ENCODE measurements at places on chromosomes 11 and 22. TPM values are rescaled to one million over a fixed set of nuclear protein-coding genes. Genes with fewer than 3 reads are reported as not detected.

DNA sequence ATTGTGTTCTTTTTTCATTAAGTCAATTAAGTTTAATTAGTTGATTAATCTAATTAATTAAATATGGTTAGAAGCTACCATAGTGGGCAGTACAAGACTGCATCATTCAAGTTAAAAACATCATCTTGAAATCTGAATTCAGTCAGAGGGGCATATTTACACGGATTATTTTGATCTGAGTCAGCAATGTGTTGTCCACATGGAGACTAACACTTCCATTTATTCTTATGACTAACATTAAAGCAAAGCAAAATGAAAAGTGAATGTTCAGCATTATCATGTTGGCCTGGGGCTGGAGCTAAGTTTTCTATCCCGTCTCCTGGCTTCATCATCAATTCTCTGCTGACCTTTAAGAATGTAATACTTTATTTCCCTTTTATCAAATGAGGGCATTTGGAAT is 17.3 kb downstream of the FLI1 start:
- DNase-seq = no peak

- no peak for DNase-seq
Measured at GRCh38 chr22:25747245-25747944, 5.4 kb downstream of the MYO18B start.

DNA sequence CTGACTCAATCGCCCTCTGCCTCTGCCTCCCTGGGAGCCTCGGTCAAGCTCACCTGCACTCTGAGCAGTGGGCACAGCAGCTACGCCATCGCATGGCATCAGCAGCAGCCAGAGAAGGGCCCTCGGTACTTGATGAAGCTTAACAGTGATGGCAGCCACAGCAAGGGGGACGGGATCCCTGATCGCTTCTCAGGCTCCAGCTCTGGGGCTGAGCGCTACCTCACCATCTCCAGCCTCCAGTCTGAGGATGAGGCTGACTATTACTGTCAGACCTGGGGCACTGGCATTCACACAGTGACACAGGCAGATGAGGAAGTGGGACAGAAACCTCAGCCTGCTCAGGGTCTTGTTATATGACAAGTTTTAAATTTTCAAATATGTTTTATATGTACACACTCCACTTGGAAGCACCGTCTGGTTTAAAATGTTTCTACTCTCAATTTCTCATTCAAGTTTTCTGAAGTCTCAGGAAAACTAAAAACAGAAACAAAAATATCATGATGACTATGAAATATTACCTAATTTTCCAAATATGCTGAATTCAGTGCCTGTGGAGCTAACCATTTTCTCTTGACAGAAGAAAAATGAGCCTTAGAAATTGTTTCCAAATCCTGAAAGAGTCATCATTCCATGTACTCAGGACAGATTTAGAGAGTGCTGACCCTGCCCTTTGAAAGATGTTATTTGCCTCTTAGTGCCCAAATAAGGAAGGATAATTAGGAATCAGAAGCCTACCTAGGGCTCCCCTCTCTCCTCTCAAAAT is 48.8 kb upstream of the TOP3B start:
- no peak for DNase-seq

DNA sequence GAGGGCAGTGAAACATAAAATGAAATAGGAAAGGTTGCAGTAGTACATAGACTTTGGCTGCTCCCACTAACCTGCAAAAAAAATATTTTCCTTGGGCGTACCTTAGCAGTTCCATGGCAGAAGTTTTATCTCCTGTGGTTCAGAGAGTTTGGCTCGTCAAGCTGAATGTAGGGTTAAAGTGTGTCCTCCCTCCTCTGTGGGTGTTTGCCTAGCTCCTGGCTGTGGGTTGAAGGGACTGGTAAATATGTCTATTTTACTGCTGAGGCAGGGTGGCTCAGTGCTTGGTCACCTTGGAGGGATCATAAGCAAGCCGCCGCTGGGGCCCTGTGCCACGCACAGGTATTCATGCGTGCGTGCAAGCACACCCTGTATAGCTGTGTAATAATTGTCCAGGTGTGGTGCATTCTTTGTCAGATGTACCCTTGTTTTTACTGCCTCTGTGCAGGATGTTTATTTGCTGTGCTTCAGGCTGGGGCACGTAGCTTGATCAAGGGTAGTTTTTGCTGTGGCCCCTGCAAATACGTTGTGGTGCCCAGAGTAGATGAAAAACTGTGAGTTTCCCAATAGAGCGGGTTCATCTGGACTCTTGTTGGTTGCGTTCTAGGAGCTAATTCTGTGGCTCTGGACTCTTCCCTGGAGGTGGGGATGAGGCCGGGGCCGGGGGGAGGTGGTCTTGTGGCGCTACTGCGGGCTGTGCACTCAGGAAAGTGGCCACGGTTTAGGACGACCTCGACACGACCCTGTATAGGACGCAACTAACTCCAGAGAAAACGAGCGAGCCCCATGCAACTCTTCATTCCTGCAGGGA is 732 bp upstream of the SORL1 start:
- DNase-seq = no peak

DNA sequence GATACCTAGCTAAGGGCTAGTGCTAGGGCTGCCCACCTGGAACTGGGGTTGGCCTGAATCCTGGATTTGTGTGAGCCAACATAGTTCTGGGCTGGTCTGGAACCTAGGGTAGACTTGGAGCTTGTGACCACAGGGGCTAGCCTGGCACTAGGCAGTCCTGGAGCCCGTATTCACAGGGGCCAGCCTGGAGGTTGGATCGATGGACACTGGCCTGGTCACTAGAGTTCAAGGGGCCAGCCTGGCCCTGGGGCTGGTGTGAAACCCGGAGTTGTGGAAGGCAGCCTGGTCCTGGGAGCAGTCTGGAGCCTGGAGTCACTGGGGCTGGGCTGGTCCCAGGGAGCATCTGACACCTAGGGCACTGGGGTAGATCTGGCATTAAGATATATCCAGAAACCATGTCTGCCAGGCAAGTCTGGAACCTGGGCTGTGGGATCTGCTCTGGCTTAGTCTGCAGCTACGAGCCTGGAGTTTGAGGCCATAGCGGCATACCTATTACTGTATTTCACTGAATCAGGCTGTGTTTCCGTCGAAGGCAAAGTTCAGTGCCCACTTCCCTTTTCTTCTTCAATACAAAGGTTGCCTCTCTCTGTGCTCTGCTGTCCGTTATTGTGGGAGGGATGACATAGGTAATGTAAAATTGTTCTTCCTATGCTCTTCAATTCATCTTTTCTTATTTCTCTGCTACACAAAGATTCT is 9.1 kb upstream of the GLYATL1B start:
- DNase-seq = no peak

DNA sequence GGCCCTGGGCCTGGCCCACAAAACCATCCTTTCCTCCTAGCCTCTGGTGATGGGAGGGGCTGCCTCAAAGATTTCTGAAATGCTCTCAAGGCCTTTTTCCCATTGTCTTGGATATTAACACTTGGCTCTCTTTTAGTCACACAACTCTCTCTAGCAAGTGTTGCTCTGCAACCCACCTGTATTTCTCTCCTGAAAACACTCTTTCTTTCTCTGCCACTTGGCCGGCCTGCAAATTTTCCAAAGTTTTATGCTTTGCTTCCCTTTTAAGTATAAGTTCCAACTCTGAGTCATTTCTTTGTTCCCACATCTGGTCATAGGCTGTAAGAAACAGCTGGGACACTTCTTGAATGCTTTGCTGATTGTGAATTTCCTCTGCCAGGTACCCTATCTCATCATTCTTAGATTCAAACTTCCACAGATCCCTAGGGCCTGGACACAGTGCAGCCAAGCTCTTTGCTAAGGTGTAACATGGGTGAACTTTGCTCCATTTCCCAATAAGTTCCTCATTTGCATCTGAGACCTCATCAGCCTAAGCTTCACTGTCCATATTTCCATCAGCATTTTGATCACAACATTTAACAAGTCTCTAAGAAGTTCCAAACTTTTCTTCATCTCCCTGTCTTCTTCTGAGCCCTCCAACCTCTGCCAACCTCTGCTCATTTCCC is 93.8 kb downstream of the TRIM29 start:
- no peak for DNase-seq

- no peak for DNase-seq
Measured at GRCh38 chr22:40345815-40346184, 500 bp upstream of the ADSL start.

DNA sequence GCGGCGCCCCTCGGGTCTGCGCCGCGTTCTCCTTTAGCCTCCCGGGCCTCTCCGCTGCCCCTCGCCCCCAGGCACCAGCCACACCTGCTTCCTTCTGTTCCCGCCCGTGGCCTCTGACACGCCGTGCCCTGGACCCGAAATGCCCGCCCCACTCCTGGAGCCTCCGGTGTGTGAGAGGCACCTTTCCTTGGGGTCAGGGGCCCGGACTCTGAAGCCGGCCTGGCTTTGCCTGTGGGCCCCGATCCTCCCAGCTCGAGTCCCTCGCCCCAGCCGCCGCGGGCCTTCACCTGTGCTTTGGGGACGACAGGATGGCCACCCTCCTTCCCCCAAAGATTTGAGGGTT is 661 bp upstream of the CDPF1 start:
- no peak for DNase-seq

GRCh38 chr11:120172054-120172911 is 34.4 kb upstream of the TRIM29 start:
- DNase-seq = peak; percentile 73

DNA sequence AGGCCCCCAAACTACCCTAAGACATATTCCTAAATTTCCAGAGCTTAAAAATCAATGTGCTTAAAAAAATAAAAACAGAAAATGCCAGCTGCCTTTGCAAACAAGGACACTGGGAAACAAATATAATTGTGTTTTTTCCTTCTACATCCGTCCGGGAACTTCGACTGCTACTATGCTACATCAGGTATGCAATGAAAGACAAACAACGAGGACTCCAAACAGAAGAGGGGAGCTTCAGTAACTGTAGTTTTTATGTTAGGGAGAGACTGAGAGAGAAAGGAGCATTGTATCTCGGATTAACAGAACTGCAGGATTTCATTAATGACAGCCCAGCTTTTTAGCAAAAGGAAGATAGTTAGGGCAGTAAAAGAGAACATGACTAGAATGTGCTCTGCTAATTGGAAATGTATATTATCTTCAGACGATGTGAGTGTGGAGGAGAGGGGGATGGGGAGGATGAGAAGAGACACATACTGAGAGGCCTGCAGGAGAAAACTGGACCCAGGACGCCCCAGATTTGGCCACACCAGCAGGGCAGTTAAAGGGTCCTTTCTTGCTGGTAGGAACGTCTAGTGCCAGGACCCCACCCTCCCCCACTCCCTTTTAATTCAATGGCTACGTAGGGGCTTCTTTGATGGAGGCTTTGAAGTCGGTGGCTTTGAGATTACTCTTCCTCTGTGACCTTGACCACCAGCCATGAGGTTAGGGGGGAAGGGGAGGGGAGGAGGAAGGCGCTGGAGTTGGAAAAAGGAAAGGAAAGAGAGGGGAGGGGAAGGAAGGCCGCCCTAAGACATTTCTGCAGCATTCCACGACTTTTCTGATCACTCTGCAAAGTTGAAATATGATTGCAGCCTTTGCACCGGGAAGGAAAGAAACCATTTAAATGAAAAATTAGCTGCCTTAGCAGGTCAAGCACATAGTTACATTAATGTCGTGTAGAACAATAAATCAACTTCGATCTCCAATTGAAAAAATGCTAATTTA is 187.1 kb downstream of the BLID start:
- no peak for DNase-seq

- no peak for DNase-seq
Measured at GRCh38 chr11:69232821-69233743, 60.9 kb upstream of the MYEOV start.

Gene C11orf42
- not detected for total RNA-seq

Gene FGF3
- not detected for total RNA-seq

Gene OR56B4
- total RNA-seq = not detected

Gene CDKN1C
- 25.3 TPM for total RNA-seq

Gene ENTHD1
- total RNA-seq = not detected

All from endothelial cell (in vitro differentiated cells).